ENCODE measurements at places on chromosomes 4 and X.

GRCh38 chr4:173669460-173670179 is 139.6 kb upstream of the HAND2 start:
- no peak for DNase-seq

DNA sequence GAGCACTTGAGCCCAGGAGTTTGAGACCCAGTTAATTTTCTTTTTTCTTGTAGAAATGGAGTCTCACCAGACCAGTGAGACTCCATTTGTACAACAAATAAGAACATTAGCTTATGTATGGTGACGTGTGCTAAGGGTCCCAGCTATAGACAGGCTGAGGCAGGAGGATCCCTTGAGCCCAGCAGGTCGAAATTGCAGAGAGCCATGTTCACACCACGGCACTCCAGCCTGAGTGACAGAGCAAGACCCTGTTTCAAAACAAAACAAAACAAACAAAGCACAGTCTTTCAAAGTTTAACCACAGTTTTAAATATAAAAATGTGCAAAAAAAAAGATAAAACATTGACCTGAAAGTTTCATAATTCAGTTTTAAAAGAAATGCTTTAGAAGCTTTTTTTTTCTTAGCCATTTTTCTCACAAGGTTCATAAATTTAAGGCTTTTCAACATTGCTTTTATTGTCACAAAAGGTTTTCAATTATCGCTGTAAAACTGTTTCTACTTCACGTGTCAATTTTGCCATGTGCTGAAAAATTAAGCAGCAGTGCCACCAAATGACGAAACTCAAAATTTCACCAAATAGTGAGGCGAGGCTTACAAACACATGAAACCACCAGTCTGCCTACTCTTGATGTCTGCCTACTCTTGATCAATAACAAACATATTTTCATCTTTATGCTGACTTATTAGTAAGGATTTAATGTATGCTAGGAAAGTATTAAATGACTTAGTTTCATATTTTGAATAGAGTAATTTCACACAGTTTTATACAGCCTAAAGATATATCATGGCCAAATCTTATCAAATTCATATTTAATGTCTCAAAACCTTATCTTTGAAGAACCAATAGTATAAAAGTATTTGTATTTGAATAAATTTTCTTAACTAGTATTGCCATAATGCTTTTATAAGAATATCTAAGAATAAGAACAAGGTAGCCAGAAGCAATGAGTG is 126.3 kb downstream of the NEK1 start:
- no peak for DNase-seq

GRCh38 chr4:53582194-53582593 is 9.1 kb downstream of the LNX1 start:
- DNase-seq = no peak

- DNase-seq = no peak
Observed at GRCh38 chrX:39335513-39336235, 534.4 kb downstream of the MID1IP1 start.

DNA sequence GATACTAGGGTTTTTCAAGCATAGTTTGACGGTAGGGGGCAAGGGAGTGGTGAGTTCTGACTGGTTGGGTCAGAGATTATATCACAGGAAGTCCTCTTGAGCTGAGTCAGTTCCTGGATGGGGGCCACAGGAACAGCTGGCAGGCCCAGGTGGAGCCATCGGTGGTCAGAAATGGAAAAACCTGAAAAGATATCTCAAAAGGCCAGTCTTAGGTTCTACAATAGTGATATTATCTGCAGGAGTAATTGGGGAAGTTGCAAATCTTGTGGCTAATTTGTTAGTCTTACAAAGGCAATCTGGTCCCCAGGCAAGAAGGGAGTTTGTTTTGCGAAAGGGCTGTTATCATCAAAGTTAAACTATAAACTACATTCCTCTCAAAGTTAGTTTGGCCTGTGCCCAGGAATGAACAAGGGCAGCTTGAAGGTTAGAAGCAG is 159.3 kb downstream of the PTCHD1 start:
- DNase-seq = no peak

DNA sequence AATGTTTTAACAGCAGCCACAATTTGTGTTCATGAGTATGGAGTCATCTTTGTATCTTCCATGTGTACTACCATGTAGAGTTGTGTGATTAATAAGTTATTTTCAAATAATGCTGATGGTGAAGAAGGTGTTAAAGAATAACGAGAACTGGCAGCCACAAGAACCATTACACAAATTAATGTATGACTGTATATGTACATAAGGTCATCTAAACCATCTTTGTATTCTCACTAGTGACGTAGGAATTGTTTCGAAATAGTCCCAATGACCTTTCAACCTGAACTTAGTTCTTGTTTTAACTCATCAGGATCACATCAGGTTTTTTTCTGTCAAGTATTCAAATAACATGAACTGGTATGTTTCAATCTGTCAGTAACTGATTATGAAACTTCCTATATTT is 48.3 kb upstream of the NOCT start:
- DNase-seq = no peak

- DNase-seq = no peak
Observed at GRCh38 chr4:153486281-153487151, 20.4 kb downstream of the TMEM131L start.

GRCh38 chr4:19522966-19523365 is 728.7 kb upstream of the SLIT2 start:
- DNase-seq = no peak

DNA sequence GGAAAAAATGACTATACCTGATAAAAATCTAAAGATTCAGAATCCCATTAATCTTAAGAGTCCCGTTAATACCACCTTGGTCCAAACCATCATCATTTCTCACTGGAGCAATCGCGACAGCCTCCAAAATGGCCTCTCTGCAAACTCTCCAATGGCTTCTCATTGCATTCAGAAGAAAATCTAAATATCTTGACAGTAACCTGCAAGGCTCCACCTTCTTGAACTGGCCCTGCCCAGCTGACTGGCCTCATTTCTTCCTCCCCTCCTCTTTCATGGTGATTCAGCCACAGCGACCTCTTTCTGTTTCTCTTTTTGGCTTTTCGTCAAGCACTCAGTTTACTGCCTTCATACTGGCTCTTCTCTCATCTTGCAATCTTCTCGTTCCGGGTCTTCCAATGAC is 56.2 kb upstream of the GPRIN3 start:
- DNase-seq = no peak

DNA sequence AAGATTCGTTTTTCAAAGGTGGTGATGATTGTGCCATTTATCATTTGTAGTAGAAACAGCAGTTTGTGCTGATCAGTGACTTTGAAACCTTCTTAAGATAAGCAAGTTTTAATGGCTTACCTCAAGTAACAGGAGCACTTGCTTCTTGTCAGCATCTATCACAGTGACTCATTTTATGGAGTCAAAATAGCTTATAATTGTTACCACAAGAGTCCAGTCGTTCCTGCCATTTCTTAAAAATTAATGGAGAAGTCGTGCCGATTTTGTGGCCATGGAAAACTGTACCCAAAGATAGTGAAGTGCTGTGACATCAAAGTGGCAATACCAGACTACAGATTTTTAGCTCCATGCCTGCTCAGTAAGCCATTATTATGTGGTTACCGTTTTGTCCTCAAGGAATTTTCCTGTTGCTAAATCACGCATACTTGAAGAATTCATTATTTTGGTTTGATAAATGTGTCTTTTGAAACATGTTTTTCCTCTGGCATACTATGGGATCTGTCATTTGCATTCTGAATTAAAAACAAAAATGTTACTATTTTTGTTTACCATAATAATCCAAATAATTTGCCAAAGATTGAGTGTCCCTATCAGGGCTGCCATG is 129.9 kb downstream of the CBR4 start:
- DNase-seq = no peak

- DNase-seq = no peak
Observed at GRCh38 chr4:27176400-27176799, 315.8 kb downstream of the STIM2 start.

DNA sequence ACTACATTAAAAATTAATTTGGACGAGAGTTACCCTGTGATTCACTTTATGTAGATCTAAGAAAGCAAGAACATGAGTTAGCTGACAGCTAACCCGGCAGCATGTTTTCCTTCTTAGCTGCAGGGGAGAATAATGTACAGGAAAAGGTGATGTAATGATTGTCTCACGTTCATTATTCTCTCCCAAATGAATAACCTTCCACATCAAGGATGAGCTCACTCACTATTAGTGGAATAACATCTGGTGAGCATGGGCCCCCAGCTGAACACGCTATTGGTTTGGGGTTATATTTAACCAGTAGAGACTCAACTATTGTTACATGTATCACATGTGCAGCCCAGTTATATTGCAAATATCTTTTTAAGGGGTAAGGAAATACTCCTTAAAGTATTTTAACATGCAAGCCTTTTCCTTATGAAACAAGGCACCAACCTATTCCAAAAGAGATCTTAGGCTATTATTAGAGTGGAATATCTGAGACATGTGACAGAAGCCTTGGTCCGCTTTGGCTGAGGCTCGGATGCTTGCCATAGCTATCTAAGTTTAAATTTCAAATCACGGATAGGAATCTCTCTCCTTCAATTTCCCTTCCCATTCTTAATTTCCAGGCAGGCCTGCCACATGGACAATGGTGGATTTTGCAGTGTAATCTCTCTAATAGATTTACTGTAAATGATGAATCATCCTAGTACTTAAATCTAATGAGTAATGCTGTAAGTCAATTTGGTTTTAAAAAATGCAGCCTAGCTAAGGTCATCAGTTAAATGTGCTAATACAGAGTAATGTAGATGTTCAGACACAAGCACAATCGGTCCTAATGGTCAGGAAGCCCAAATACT is 99.0 kb upstream of the OTUD4 start:
- DNase-seq = no peak

DNA sequence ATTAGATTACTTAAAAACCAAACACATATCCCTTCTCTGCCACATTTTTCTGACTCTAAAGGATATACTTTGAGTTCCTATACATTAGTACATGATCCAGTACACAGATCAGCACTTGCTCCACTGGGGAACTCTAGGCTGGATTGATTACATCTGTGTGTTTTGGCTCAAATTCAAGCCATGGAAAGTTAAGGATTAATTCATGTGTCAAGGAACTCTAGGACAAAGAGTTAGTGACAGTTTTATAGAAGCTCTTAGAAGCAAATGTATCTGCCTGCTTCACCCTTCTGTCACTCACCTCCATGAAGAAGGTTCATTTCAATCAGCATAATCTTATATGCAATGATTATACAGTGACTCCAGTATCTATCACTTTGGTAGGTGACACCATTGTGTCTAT is 43.2 kb downstream of the SCFD2 start:
- no peak for DNase-seq

- no peak for DNase-seq
Observed at GRCh38 chr4:27881705-27882104, 1021.1 kb downstream of the STIM2 start.

- no peak for DNase-seq
Observed at GRCh38 chrX:49995795-49996455, 73.5 kb downstream of the CLCN5 start.

GRCh38 chr4:5940470-5941203 is 47.8 kb upstream of the CRMP1 start:
- no peak for DNase-seq

DNA sequence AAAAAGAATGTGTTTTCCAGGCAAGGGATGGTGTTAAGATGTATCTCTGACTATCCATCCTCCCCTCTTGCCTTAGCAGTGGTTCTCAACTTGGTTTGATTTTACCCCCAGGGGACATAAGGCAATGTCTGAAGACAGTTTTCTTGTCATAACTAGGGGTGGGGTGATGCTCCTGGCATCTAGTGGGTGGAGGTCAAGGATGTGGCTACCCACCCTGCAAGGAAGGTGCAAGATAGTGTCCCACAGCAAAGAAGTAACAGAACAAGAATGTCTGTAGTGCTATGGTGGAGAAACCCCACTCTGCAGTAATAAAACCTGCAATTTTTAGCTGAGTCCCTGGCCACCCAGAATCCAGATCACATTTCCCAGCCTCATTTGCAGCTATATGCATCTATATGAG is 81.2 kb upstream of the TBL1X start:
- no peak for DNase-seq

DNA sequence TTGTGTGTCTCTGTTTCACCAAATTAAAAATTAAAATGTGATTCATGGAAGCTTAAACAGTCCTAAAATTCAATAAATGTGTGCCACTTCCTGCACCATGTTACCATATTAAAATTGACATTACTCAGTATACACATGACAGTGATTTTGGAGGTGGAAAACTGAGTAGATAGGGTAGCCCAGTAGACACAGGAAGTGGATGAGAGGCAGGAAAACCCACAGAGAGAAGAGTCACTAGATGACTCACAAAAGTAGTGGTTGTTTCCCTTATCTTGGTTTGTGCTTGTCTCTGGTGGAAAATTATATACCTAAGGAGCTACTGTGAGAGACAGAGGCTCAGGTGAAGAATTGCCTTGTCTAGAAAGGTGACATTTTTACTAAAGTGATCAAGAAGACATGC is 375.8 kb upstream of the CXorf51B start:
- DNase-seq = no peak

DNA sequence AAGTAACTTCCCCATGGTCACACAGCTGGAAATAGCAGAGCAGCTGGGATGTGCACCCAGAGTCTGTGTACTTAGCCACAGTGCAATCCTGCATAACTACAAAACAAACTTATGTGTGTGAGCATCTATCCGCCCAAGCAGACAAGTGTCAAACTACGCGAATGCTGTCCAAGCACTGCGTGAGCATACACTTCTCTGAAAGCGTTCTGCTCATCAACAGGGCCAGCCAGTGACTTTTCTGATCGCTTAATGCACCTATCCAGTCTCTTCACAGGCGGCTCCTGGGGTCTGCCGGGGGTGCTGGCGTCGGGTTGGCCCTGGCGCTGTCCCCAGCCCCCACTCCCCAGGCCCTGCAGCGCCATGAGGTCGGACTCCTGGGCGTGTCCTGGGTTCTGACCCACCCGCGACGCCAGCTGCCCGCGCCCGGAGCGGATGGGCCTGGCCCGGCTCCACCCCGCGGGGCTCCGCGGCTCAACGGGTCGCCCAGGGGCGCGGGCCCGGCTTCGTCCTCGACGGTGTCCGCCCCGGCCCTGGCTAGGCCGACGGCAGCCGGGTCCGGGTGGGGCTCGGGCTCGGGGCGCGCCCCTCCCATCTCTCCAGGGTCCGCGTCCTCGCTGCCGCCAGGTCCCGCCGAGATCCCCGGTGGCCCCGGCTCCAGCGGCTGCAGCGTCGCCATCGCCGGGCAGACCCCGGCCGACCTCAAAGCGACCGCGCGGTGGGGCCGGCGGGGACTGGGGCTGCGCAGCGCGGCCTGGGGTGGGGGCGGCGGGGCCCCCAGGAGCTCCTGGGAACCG is 1.3 kb upstream of the ZNF141 start:
- DNase-seq = no peak

- DNase-seq = no peak
Observed at GRCh38 chr4:184796906-184797305, 28.9 kb downstream of the ACSL1 start.

GRCh38 chr4:51890760-51891159 is 47.8 kb downstream of the DCUN1D4 start:
- no peak for DNase-seq

GRCh38 chr4:25377572-25378436 is 741 bp downstream of the ANAPC4 start:
- no peak for DNase-seq
